AG08395 (cell line): ENCODE measurements at places on chromosomes 6 and 20.

DNA sequence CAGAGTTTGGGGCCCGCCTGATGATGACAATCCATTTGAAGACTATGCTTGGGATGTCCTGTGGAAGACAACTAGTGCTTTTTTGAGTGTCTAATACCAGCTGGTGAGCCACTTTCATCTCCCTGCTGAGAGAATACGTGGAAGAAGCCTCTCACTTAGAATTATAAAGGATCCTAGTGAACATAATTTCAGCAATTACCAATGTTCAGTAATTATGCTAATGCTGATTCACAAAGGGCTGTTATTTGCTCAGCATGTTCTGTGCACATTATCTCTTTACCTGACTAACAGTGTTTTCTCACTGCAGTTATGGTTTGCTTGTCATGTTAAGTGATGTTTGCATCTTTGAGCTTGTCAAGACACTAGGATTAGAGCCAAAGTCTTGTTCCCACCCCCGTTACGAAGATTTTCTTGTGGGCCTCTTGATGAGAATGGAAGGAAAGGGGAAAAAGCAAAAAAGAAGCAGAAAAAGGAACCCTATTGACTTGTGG lies 282.1 kb upstream of the CHD6 start:
- DNase-seq, result no peak

DNA sequence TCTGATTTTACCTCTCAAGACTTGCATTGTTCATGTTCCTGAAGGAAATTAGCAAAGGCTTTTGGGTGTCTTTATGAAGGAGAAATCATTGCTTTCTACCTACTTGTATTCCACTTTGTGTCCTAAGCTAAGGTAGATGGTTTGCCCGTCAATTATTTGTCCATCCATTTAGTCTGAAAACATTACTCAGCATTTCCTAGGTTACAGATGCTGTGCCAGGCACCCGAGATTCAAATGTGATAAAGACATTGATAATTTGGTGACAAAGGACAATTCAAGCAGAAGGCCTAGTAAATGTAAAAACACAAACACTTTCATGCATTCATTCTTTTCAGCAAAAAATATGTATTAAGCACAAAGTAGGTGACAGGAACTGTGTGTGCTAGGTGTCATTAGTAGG lies 251.1 kb downstream of the FARS2 start:
- DNase-seq, result no peak

DNA sequence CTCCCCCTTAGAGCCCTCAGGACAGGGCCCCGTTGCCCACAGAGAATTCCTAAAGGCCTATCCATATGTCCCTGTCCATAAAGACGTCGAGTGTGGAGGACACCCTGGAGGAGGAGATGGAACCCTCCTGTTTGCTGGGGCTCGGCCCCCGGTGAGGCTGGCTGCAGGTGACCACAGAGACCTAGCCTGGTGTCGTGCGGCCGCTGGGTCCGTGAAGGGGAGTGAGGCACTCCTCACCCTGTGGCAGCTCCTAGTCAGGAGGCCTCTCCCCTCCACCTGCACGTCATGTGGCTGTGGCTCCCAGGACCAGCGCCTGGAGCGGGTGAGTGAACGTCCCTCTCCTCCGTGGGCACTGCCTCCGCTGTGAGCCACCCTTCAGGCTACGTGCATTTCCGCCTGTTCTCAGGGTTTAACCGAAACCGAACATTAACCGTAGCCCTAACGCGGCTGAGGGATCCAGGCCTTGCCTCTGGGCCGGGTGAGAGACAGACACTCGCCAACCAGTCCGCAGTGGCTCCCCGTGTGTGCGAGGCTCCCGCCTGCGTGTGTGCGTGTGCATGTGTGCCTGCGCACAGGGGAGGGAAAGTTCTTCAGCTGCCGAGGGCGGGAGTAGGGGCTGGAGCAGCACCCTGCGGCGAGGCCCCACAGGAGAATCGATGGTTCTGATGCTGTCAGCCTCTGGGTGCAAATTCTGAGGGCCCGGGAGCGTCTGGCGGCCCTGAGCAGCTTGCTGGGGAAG lies 5.9 kb upstream of the TCEA2 start:
- DNase-seq, result no peak

GRCh38 chr6:152233547-152234320 lies 403.4 kb downstream of the SYNE1 start:
- DNase-seq, result no peak

DNA sequence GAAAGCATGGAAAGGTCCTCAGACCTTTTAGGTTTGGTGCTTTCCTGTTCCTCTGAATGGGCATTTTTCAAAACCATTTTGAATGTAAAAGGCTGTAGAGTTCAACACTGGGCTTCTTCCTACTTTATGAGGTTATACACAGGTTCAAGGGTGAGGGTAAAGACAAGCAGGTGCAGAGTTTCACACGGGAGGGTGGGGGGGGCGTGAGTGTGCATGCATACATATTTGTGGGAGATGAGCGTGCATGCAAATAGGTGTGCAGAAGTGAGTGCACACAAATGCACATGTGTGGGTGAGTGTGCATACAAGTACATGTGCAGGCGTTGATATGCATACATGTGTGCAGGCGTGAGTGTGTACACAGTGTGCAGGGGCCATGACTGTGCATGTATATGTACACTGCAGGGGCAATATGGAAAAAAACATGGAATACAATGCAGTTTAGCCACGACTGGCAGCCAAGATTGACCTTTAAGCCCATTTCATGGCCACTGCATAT lies 183.1 kb downstream of the GMPR start:
- no peak for DNase-seq

DNA sequence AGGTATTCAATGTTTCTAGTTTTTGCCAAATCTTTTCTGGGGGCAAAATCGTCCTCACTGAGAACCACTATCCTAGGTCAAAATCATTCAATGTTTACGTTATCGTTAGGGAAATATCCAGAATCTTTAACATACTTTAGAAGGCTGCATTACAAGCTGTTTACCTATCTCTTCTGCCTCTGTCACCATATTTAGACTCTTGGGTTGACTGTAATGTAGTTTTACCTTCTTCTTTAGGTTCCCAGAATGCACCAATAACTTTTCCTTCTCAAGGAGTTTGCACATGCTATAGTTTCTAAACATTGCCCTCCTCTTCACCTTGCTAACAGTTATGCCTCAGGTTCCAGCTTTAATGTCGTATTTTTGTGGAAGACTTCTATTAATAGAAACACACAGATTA lies 1185.5 kb upstream of the ADGRB3 start:
- DNase-seq, result no peak

DNA sequence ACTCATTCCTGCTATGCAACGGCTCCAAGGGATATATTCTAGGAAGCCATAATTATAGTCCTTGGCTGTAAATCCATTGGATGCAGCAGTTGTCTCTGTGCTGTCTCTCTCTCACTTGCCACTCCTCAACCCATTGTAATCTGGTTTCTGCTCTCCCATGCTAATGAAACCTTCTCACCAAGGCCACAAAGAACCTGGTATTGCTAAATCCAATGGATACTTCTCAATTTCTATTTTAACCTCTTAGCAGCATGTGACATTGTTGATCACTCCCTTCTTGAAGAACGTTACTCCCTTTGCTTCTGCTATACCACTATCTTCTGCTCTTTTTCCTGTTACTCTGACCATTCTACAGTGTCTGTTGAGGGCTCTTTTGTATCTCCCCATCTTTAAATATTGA lies 39.8 kb upstream of the GCLC start:
- no peak for DNase-seq

DNA sequence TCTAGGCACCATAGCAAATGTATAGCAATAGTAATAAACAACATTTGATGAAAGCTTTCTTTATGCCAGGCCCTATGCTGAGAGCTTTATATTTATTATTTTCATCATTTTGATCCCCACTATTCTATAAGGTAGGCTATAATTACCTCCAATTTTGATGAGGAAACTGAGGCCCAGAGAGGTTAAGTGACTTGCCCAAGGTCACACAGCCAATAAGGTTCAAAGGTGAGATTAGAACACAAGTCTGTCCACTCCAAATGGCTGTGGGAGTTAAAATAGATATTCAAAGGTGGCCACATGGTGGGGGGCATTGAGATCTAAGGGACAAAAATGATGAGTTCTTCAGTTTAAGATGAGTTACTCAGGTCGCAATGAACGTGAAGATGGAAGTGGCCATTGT lies 269.9 kb downstream of the BMP7 start:
- no peak for DNase-seq

- DNase-seq, result no peak
Observed at GRCh38 chr6:84390334-84390733, 162.9 kb upstream of the CEP162 start.

DNA sequence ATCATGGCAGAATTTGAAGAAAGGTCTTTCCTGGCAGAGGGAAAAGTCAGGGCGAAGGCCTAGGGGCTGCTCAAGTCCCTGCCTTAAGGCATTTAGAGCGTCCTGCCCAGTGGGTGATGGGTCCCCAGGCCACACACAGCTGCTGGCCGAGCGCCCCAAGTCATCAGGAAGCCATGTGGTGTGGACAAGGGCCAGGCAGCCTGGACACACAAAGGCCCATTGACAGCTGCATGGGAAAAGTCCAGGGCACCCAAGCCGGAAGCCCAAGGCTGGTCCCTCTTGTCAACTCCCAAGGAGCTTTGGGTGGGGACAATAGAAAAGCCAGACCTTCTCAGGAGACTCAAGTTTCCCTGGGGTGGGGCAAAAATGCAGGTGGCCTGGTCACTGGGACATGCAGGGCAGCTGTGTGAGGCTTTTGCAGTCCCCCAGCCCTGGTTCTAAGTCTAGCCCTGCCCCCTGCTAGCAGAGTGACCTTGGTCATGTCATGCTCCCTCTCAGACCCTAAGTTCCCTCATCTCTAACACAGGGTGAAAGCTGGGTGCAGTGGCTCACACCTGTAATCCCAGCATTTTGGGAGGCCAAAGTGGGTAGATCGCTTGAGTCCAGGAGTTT lies 44.3 kb upstream of the PTGIS start:
- DNase-seq, result no peak

DNA sequence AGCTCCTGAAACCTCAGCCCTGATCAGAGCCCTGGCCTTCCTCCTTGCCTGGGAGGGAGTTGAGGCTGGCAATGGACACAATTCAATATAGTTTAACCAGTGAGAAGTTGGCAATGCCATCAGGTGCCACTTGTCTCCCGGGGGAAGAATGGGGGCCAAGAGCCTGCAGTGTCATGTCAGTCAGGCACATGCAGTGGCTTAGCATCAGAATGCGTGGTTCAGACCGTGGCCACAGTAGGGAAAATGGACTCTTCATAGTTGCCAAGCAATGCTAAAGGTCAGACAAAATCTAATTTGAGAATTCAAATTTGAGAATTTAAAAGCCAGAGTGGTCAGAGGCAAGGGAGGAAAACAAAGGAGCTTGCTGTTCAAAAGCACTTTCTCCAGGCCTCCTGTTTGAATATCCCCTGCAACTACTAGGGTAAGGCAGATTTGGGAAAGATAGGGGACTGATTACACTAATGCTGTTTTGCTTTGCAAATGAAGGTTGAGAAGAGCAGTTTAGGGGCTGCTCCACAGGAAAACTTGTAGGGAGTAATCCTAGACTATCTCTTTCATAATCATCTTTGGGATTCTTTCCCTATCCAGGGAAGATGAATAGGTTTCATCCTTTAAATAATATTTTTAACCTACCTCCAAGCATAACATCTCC lies 33.1 kb upstream of the CLIC5 start:
- no peak for DNase-seq

- no peak for DNase-seq
Observed at GRCh38 chr6:82437701-82438100, 74.1 kb downstream of the TPBG start.

- no peak for DNase-seq
Observed at GRCh38 chr6:84432619-84433018, 205.2 kb upstream of the CEP162 start.

GRCh38 chr6:142300758-142301650 lies 803 bp upstream of the ADGRG6 start:
- DNase-seq, result peak; percentile 10

- DNase-seq, result peak; percentile 78
Observed at GRCh38 chr6:161186173-161186769, 87.6 kb downstream of the AGPAT4 start.

GRCh38 chr6:161446296-161446925 lies 172.6 kb upstream of the AGPAT4 start:
- DNase-seq, result no peak

GRCh38 chr20:46137816-46138215 lies 19.7 kb downstream of the CD40 start:
- no peak for DNase-seq
